Stimulated activated CD4-positive, alpha-beta T cell treated with anti-CD3 and anti-CD28 coated beads, Interleukin-1b, Interleukin-23, amount 100 ng/mL, for 48 hours (primary cell): ENCODE measurements at places on chromosomes 4 and X.

GRCh38 chr4:30719454-30720020 lies 632 bp upstream of the PCDH7 start:
- DNase-seq: no peak

DNA sequence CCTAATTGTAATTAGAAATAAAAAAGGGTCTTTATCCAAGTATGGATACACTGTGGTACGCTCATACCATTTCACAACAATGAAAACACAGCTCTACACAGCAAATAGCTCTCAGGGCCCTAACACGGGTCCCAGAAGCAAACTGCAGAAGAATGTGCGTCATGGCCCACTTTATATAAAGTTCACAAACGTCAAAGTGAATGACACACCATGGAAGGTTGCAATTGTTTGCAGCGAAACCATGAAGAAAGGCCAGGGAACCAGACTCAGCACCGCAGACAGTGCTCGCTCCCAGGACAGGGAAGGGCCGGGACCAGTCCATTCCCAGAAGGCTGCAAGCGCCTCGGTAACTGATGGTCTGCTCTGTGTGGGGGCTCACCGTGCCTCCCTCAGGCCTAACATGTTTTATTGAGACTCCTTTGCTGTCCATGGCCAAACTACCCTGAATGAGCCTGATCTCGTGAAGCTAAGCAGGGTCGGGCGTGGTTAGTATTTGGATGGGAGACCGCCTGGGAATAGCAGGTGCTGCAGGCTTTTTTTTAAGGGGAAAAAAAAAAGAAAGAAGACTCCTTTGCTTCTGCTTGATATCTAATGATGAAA lies 47.8 kb downstream of the ACOX3 start:
- no peak for DNase-seq

GRCh38 chr4:172055046-172055445 lies 241.8 kb downstream of the GALNTL6 start:
- no peak for DNase-seq

DNA sequence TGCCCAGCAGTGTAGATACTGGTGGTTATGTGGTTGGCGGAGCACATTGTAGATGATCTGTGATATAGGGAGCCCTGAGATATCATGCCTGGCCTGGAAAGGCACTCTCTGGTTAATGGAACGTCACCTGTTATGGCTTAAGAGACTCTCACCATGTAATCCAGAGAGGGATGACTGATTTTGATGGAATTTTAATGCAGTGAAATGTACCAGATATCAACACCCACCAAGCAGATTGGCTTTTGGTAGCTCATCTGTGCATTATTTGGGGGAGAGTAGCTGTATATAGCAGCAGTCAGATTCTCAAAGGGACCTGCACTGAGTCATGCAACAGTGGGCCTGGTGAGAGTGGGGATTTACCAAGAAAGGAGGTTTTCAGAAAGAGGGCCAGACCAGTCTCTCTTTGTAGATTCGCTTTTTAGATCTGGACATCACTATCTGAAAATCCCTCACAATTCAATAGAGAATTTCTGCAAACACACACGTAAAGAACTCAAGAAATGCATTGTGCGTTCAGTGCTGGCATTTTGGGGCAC lies 17.3 kb downstream of the TSC22D3 start:
- DNase-seq: no peak

GRCh38 chr4:3418029-3418762 lies 23.6 kb upstream of the HGFAC start:
- no peak for DNase-seq

DNA sequence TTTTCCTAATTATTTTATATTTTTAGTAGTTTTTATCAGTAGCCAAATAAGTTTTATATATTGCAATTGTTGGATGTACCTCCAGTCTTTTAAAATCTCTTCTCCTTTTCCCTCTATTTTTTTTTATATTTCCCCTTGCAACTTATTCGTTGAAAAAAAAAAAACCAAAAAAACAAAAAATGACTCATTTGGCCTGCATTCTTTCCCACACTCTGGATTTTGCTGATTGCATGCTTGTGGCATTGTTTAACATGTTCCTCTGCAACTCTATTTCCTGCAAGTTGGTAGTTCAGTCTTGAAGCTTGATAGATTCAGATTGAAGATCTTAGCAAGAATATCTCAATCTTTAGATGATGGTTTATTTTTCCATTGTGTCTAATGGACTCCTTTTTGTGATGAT lies 260.6 kb upstream of the BOD1L1 start:
- DNase-seq: no peak

DNA sequence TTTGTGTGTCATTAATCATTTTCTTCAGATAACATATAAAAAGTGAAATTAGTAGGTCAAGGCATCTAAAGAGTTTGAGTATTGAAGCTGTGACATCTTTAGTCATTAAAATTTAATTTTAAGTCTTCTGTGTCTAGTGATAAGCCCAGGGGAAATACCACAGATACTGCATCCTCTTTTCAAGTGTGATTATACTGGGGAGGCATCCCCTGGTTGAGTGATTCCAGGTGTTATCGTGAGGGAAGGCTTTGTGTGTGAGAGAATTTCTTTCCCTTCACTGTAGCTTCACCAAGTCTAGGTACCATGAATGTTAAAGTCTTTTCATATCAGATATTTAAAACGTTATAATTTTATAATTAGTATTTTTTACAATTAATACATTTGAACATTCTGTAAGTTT lies 193.4 kb downstream of the FRAS1 start:
- DNase-seq: no peak

DNA sequence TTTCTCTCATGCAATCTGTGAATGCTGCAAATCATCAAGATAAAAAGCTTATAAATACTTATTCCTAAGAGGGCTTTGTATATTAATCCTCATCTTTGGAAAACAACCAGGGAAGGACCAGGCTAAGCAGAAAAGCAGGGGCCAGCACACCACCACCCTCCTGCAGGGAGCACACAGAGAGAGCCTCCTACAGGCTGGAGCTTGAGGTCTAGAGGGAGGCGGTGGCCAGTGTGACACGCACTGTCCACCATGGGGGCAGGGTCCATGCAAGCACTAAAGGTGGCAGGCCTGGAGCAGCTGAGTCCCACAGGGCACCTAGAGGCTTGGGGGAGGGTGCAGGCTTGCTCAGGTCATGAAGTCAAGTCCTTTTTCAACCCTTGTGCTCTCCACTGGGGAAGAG lies 236.9 kb downstream of the TACR3 start:
- no peak for DNase-seq

DNA sequence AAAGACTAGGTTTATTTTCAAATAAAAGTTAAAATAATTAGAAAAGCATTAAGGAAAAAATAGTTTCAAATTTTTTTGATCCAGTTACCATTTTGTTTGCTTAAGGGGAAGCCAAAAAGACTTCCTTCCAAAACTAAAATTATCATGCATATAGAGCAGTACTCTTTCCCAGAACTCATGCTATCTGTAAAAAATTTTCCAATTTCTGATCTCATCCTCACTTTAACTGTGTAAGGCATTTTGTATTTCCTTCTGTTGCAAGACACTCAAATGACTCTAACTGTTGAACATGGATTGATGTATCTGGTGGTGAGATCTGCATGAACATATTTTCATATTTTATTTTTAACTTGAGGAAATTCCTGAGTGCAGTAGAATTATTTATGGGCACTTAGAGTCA lies 150.1 kb downstream of the ADAM29 start:
- DNase-seq: no peak

DNA sequence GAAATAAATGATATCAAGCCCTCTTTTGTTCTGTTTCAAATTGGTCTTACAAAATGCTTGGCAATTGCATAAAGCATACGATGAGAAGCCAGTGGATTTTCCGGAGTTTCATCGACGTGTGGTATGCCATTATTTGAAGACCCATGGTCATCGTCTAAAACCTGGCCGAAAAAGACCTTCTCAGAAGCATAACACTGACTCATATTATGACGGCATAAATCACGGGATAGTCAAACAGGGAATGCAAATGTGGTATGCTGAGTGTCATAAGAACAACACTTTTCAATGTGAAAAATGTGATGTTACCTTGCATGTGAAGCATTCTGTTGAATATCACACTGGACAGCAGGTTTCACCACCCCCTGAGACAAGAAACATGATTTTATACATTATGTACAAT lies 695.2 kb downstream of the GRXCR1 start:
- DNase-seq: no peak

- DNase-seq: no peak
Observed at GRCh38 chr4:20565075-20565721, 135.1 kb upstream of the PACRGL start.

- no peak for DNase-seq
Observed at GRCh38 chrX:77788050-77788449, 2.0 kb upstream of the ATRX start.

- no peak for DNase-seq
Observed at GRCh38 chr4:1910643-1911042, 39.5 kb downstream of the NSD2 start.

- DNase-seq: no peak
Observed at GRCh38 chr4:14267373-14268060, 640.0 kb upstream of the BOD1L1 start.

GRCh38 chrX:153460826-153461225 lies 9.6 kb downstream of the HAUS7 start:
- peak; percentile 22 for DNase-seq

- no peak for DNase-seq
Observed at GRCh38 chr4:54877006-54877405, 219.2 kb downstream of the KIT start.

DNA sequence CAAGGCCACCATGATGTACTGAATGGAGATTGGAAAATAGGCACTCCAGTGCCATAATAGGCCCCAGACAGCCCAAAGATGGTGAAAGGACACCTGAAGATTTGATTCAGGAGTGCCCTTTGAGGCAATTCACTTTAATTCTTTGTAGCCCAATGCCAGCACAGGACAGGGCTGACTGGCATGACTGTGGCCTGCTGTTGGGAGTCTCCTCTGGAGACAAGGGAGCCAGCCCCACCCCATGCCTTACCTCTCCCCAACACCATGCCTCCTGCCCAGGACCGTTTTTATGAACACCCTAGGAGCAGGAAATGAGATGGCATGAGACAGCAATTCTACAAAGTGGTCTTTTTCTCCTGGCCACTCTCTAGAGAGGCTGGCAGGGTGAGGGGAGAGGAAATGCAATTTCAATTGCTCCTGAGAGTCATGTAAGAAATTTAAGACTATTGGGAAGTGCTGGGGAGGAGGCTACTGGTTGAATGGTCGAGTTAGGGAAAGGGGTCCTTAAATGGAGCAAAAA lies 94.2 kb upstream of the MAMLD1 start:
- DNase-seq: no peak

- DNase-seq: no peak
Observed at GRCh38 chrX:1134976-1135375, 77.5 kb downstream of the CRLF2 start.

DNA sequence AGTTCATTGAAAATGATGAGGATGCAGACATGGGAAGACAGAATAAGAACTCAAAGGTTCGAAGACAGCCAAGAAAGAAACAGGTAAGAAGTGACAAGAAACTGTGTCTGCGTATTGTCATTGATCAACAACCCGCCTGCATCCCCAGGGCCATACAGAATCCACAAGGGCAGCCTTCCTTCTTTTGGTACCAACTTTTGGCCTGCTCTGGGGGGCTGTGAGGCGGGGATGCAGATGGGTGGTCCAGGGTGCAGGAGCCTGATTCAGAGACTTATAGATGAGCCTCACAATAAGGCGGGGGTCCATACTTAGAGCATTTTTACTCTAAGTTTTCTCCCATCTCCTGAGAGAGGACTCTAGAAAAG lies 9.0 kb downstream of the CC2D2A start:
- no peak for DNase-seq

DNA sequence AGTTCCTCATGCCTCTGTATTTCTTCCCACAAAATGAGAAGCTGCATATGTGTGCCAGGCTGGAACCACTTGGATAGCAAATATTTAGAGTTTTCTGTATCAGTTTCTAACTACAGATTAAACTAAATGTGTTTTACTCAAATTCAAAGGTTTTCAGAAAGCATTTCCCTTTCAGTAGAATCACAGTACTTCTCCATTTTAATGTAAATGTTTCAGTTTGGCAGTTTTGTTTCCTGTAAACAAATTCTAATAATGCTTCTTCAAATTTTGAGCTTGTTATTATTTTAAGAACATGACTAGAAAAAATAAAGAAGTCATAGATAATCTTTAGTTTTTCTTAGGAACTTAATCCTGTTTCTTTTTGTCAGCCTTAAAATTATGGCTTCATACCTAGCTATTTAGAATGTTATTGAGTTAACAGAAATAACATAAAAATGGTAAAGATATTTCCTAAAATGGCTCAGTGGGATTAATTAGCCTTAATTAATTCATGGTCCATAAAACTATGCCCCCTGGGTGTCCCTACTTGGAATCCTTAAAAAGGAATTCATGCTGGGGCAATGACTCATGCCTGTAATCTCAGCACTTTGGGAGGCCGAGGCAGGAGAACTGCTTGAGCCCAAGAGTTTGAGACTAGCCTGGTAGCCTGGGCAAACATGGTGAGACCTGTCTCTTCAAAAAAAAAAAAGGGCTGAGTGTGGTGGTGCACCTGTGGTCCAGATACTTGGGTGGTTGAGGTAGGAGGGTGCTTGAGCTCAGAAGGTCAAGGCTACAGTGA lies 83.8 kb upstream of the GPR34 start:
- no peak for DNase-seq

GRCh38 chr4:75135068-75135825 lies 202.3 kb downstream of the PARM1 start:
- DNase-seq: no peak

- peak; percentile 33 for DNase-seq
Observed at GRCh38 chrX:103585411-103586313, at the start of gene TCEAL4. Gene TCEAL4, plus strand, starts transcription at chrX:103585515. Its CDS starts 1,161 bp downstream, at chrX:103586676.

DNA sequence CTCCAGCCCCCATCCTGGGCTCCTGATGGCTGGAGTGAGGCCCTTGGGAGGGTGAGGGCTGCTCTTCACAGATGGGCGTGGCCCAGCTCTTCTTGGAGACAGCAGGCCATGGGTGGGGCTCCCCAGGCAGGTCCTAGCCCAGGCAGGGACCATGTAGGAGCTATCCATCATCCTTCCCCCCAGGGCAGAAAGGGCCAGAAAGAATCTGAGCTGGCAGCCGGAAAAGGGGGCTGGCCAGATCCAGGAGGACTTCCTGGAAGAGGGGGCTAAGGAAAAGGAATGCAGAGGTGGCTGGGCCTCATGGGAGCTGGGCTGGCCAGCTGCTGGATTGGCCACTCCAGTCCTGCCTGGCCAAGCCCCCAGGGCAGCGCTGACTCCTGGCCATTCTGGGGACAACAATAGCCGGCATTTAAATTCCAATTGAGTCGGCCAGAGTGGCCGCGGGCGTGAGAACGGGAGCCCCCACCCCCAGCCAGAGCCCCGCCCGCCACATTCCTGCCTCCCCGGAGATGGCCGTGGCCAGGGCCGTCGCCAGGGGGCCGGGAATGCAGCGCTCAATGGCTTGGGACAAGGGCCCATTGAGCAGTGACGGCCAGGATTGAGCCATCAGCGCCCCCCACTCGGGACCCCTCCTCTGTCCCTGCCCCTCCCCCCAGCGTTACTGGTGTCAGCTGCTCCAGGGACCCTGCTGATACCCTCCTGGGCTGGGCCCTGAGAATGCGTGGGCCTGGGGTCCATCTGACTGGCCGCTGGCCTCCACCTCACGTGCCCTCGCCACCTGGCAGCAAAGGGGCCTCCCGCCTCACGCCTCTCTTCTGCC lies 15.1 kb upstream of the FGFR3 start:
- DNase-seq: no peak

GRCh38 chr4:25938366-25938765 lies 24.3 kb downstream of the SMIM20 start:
- DNase-seq: no peak

- DNase-seq: no peak
Observed at GRCh38 chr4:168240821-168241220, 77.7 kb downstream of the DDX60 start.

- DNase-seq: peak; percentile 19
Observed at GRCh38 chr4:75555294-75556164, at the start of gene ODAPH. Gene ODAPH, plus strand, starts transcription at chr4:75556066. Its CDS starts 17 bp downstream, at chr4:75556083.
